Posterior vena cava (tissue), 2 donors: ENCODE measurements at places on chromosomes 5 and 9. TPM values are rescaled to one million over a fixed set of nuclear protein-coding genes. Genes with fewer than 3 reads are reported as not detected.

UCK1 gene
- total RNA-seq, result 18.8 TPM

GRCh38 chr9:101356619-101357018, 28.2 kb downstream of the BAAT start:
- DNase-seq, result no peak

DNA sequence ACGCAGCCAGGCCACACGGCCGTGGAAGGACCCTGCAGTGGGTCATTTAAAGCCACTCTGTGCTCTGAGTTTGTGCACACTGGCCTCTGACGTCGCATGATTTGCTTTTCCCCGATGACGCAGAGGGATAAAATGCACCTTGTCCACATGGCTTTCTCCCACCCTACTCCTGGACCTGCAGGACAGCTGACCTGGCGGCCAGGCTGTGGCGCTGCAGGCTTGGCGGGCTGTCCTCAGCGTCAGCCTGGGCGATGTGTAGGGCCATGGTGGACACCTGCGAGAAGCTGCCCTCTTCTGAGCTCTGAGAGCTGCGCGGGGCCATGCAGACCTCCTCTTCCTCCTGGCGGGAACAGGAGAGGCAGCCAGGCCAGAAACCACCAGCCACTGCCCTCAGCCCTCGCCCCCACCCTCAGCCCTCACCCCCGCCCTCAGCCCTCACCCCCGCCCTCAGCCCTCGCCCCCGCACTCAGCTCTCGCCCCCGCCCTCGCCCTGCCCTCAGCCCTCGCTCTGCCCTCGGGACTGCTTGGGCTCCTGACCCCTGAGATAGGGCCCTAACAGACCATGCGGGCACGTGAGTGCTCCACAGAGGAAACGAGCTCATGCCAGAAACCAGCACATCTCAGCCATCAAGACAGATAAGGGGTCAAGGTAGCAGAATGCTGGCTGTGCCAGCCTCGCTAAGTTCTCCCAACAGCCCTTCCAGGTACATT, 20.0 kb upstream of the SCGB3A1 start:
- DNase-seq, result no peak

DNA sequence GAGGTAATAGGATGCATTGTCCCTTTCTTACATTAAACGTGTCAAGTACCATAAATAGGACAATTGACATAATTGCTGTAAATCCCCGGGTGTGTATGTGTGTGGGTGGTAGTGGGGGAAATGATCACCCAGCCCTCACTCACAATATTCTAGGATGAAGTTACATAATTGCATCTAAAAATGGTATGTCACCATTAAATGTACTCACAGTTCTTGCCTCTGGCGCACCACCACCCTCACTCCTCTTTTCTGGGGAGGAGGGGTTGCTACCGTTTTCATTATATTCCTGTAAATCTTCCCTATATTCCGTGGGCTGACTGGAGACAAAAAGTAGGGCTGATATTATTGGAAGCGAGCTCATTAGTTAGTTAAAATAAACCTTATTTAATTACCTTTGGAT, 563.8 kb downstream of the TLR4 start:
- no peak for DNase-seq
